RCC 7860 (cell line): ENCODE measurements at places on chromosomes 4 and X.
A peak's percentile ranks its signal among the peaks of the same experiment; 100 is the strongest.

- DNase-seq = no peak
These were observed 56.4 kb downstream of the PDGFC start for GRCh38 chr4:156915221-156915620.

- DNase-seq = no peak
These were observed 60.6 kb upstream of the CFAP47 start for GRCh38 chrX:35858906-35859305.

DNA sequence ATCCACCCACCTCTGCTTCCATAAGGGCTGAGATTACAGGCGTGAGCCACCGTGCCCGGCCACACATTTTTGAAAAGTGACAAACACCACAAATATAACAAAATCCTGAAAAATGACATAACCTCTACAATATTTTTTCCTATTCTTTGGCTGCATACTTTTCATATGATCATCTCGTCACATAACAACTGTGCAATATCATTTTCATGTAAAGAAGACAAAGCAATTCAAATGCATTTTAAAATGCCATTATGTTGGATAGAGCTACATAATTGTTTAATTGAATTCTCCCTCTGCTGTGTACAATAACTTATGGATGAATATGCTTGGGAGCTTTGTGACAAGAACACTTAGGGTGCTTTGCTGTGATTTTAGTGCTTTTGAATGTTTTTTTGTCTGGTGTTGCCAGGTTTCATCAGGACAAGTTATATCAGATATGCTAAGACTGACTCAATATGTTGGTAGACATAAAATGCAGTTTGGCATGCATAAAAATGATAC lies 132.9 kb downstream of the CHIC2 start:
- no peak for DNase-seq

- DNase-seq = peak; percentile 61
These were observed 86.4 kb upstream of the UXT start for GRCh38 chrX:47745416-47745815.

- no peak for DNase-seq
These were observed 291.8 kb upstream of the FAT4 start for GRCh38 chr4:125022855-125023501.

GRCh38 chr4:6926681-6927478 lies 17.3 kb downstream of the TBC1D14 start:
- peak; percentile 44 for DNase-seq

DNA sequence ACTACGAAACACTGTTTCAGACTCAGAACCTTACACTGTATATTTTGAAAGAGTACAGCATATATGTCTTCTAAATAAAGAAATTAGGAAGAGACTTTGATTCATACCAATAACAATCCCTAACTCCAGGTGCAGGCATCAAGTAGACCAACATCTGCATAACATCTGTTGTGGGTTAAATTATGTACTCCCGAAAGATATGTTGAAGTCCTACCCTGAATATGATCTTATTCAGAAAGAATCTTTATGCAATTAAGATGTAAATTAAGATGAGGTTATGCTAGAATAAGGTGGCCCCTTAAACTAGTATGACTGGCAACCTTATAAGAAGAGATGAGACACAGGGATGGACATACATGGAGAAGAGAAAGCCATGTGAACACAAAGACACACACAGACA lies 117.9 kb downstream of the INPP4B start:
- DNase-seq = no peak

GRCh38 chr4:73944061-73944875 lies 37.6 kb downstream of the PF4 start:
- no peak for DNase-seq

- peak; percentile 49 for DNase-seq
These were observed 48.0 kb downstream of the SLC25A5 start for GRCh38 chrX:119516157-119516702.

- DNase-seq = no peak
These were observed 11.9 kb upstream of the MXD4 start for GRCh38 chr4:2273657-2274319.

DNA sequence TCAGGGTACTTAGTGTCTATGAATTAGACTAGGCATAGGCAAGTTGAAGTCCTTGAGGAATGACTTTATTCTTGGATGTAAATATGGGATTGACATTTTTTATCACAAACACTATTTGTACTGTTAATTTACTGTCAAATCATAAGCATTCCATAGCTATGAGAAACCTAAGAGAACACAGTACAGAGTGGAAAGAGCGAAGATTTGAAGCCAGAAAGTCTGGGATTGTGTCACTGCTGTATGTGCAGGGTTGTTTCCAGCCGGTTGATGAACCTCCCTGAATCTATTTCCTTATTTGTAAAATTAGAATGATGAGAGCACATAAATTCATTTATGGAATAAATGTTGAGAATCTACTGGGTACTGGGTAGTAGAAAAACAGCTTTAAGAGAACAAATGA lies 14.4 kb upstream of the KLHL5 start:
- no peak for DNase-seq
